ENCODE measurements at places on chromosomes 3 and 15. TPM values are rescaled to one million over a fixed set of nuclear protein-coding genes. Genes with fewer than 3 reads are reported as not detected.

Gene ARGFX
- total RNA-seq = not detected

Gene GABRR3
- not detected for total RNA-seq

Gene TLR9
- total RNA-seq = 1.2 TPM

Gene ASB14
- total RNA-seq = not detected

Gene PIERCE2
- 0.69 TPM for total RNA-seq

Gene CCDC54
- total RNA-seq = not detected

Gene GOLGA8K
- 1.6 TPM for total RNA-seq

DNA sequence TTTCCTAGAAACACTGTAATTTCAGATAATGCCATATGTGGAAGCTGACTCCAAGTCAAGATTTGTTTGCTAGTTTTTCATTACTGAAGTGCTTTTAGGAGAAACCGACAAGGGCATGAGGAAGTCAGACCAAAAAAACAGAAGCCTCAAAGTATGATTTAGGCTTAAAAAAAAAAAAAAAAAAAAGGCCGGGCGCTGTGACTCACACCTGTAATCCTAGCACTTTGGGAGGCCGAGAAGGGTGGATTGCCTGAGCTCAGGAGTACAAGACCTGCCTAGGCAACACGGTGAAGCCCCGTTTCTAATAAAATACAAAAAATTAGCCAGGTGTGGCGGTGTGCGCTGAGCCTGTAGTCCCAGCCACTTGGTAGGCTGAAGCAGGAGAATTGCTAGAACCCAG is 11.6 kb downstream of the RPL15 start:
- H3K36me3 ChIP-seq = no peaks in the 10 kb centered on the region
- H3K27me3 ChIP-seq = no peaks in the 10 kb centered on the region
- no peak overlapping the region for H3K4me3 ChIP-seq
- H3K27ac ChIP-seq = no peak overlapping the region

GRCh38 chr3:14490831-14491230 is 49.3 kb downstream of the GRIP2 start:
- no peaks in the 10 kb centered on the region for H3K27me3 ChIP-seq
- peak overlapping the region; percentile 21 for H3K27ac ChIP-seq
- H3K4me1 ChIP-seq = no peaks in the 10 kb centered on the region
- no peaks in the 10 kb centered on the region for H3K36me3 ChIP-seq

DNA sequence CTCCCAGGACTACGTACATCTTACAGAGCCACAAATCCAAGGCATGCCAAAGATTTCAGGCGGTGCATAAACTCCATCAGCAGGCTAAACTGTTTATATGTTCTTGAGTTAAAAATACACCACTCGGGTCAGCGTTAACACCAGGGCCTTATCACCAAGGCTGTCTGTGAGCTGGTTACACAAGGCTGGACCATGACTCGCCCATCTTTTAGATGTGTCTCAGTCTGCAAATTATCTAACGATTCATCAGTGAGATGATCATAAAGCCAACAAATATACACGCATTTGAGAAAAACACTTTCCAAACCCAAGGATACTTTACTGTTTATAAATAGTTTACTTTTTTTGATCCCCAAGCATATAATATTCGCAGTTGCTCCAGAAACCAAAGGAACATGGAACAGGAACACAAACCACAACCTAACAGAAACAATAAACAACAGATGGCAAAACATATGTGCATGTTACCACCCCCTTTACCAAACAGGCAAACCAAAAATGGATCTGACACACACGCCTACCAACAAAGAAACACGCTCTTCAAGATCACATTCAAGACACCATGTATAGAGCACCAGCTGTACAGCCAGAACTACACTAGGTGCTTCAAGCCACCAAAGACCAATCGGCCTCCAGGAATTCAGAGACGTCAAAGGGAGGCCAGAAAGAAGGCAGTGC is 15.4 kb downstream of the LRIG1 start:
- peak overlapping the region; percentile 2 for H3K27ac ChIP-seq
- H3K4me3 ChIP-seq = no peak overlapping the region
- no peak for DNase-seq
- H3K36me3 ChIP-seq = no peaks in the 10 kb centered on the region
- no peaks in the 10 kb centered on the region for H3K27me3 ChIP-seq

DNA sequence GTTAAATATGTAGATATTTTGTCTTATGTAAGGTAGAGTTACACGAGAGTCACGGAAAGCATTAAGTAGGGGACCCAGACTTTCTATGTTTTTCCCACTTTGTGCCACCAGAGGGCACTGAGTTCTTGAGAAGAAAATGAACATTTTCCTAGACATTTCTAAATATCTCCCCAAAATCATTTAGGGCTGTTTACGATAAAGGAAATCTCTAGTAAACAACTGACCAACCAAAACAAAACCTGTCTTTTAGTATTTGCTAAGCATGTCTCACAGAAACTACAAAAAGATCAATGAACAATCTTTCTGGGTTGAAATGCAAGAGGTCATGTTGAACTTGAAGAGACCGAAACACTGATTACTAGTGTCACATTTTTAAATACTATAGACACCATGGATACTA is 16.1 kb downstream of the POU1F1 start:
- no peak overlapping the region for H3K27ac ChIP-seq
- DNase-seq = peak; percentile 59
- H3K4me1 ChIP-seq = no peaks in the 10 kb centered on the region
- H3K4me3 ChIP-seq = no peak overlapping the region
- H3K36me3 ChIP-seq = no peaks in the 10 kb centered on the region
- H3K27me3 ChIP-seq = no peaks in the 10 kb centered on the region

DNA sequence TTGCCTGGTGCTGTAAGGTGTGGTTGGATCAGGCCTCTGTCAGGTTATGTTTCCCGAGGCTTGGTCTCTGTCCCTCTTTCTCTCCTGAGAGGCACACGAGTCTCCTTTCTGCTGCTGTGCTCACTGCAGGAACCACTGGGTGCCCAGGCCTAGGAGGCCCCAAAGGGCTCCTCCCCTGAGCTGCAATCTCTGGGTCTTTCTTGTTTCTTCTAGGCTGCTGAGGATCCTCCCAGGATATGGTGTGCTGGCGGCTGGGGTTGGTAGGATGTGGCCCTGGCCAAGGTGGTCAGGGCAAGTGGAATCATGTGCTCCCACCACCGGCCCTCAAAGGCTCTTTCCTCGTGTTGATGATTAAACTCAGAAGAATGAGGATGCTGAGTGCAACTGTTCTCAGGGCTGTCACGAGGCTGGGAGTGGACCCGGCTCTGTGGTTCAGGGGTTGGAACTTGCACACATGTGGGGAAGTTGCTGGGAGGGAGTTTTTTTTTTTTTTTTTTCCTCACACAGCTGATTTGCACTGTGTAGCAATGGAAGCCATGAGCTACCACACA is 43.6 kb upstream of the CTSH start:
- DNase-seq = no peak
- no peaks in the 10 kb centered on the region for H3K36me3 ChIP-seq

- no peaks in the 10 kb centered on the region for H3K27me3 ChIP-seq
- peaks cover 42% of the 10 kb centered on the region for H3K4me1 ChIP-seq
- no peak overlapping the region for H3K4me3 ChIP-seq
- no peak overlapping the region for H3K27ac ChIP-seq
These were observed 3.4 kb downstream of the RAB5A start for GRCh38 chr3:19950316-19950715.

- H3K4me3 ChIP-seq = no peak overlapping the region
- DNase-seq = no peak
- H3K36me3 ChIP-seq = no peaks in the 10 kb centered on the region
These were observed 1.3 kb upstream of the UNC13C start for GRCh38 chr15:53976844-53977392.

DNA sequence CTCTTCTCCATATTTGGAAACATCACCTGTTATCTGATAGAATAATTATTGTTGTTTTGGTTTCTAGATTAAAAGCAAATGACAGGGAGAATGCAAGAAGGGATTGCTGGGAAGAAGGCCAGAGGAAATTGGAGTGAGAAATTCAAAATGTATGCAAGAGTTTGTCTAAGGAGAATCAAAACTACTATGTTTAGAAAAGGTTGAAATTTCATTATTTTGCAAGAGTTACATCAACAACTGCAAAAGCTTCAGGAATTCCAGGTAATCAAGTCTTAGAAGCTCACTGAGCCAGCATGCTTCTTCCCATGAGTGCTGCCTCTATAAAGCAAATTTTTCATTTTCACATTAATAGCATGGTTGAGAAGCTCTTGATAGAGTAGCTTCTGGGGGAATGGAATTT is 177.2 kb upstream of the GBE1 start:
- no peaks in the 10 kb centered on the region for H3K27me3 ChIP-seq
- no peak overlapping the region for H3K4me3 ChIP-seq
- no peak overlapping the region for H3K27ac ChIP-seq

- DNase-seq = no peak
- H3K4me3 ChIP-seq = no peak overlapping the region
- H3K36me3 ChIP-seq = no peaks in the 10 kb centered on the region
- H3K4me1 ChIP-seq = no peaks in the 10 kb centered on the region
These were observed 91.3 kb downstream of the THBS1 start for GRCh38 chr15:39672184-39672583.
